GM23338 (cell line): ENCODE measurements at places on chromosomes 3 and 15.

DNA sequence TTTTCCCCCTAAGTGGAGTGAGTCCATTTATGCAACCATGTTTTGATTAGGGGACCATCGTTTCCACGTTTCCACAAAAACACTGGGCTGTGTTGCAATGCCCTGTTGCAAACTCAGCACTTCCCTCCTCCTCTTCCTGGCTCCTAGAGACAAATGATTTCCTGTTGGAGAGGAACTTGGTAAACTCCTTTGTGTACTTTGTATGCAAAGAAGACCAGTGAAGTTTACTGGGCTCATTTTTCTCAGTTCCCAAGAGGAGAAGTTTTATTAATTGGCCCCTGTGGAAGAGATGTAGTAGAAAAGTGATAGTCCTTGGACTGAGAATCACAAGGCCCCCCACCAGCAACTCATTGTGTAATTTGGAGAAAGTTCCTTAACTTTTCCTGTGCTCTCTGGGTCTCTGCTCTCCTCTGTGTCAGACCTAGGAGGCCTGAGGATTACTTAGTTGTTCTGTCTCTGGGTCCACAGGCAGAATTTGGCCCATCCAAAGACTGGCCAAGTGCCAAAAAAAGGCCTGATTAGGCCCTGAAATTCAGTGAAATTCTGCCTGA lies 95.0 kb downstream of the ATG7 start:
- peak; percentile 44 for DNase-seq

GRCh38 chr3:5073374-5074085 lies 48.6 kb upstream of the ARL8B start:
- no peak for DNase-seq

DNA sequence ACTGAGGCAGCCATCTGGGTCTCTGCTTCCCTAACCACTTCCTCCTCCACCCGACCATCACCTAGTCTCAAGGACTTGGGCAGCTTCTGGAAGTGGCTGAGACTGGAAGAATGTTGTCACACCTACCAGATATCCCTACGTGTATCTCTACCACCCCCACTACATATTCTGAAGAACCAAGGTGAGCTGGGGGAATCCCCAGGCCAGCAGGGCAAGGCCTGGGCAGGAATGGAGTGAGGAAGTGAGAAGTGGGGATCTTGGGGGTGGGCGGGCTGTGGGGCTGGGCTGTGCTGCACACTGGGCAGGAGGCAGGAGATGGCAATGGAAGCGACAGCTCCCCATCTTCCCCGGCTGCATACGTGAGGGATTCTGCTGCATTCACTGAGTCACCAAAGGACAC lies 17.5 kb upstream of the ALDH1A3 start:
- no peak for DNase-seq

DNA sequence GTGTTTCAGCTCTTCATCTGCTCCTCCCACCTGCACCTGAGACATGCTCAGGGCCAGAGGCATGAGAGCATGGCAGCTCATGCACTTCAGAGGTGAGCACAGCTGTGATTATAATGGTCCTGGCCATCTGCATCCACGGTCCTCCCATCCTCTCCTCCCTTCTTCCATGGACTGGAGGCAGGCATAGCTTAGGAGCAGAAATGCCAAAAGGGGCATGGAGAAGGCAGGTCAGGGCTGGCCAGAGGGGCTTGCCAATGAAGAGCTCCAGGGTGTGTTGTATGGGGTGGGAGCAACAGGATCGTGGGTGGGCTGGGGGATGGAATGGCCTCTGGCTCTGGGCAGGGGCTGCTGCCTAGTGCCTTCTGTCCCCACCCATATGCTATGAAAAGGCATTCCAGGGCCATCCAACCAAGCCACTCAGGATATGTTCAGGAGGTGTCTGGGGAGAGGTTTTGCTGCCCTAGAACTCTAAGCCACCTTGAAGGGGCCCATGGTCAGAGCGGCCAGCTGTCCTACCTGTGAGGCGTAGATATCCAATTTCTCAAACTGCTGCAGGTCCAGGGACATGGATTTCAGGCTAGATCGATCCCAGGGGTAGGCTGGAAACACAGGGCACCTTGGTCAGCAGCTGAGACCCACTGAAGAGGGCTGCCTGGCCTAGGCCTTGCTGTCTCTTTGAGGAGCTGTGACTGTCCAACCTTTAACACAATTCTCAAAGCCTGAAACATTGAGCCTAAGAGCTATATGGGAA lies 26.1 kb downstream of the KY start:
- no peak for DNase-seq

- peak; percentile 52 for DNase-seq
Observed at GRCh38 chr3:185846037-185846436, 21.2 kb upstream of the IGF2BP2 start.

DNA sequence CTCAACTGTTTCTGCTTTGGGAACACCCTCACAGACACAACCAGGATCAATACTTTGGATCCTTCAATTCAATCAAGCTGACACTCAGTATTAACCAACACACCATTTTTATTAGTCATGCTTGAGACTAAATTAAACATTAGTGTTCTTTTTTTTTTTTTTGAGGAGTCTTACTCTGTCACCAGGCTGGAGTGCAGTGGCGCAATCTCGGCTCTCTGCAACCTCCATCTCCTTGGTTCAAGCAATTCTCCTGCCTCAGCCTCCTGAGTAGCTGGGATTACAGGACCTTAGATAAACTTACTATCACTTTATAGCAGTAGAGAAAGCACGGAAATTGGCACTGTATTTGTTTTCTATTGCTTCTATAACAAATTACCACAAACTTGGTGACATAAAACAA lies 2.0 kb upstream of the RAB11A start:
- DNase-seq: no peak

DNA sequence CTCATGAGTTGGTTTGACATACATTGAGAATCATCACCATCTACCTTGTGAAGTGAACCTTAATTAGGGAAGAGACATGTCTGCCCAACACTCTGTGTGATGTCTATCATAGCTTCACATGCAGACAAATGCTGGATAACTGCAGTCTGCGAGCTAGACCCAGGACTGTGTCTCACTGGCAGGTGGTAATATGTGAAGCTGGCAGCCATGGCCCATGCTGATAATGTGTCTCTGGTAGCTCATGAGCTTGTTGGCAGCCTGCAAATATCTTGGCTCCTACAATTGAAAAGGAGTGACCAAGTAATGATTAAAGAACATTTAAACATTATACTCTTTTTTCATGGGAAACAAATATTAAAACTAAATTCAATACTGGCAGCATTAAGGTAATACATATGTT lies 234.8 kb downstream of the CHST2 start:
- DNase-seq: no peak

- DNase-seq: no peak
Observed at GRCh38 chr3:192958219-192958872, 40.7 kb upstream of the MB21D2 start.

- no peak for DNase-seq
Observed at GRCh38 chr3:112338727-112339056, 5.7 kb downstream of the CD200 start.

DNA sequence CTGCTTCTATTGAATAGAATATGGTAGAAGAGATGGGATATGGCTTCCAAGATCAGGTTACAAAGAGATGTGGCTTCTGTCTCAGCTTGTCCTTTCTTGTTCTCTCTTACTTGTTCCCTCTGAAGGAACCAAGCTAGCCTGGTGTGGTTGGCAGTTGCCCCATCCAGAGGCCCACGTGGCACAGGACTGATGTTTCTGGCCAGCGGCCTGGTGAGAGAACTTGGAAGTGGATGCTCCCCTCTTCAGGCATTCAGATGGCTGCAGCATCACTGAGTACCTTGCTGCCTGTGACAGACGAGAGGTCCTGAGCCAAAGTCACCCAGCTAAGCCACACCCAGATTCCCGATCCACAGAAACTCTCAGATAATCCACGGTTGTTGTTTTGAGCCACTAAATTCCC lies 183.6 kb downstream of the NSMCE3 start:
- no peak for DNase-seq

GRCh38 chr3:195196266-195196665 lies 74.7 kb downstream of the XXYLT1 start:
- DNase-seq: no peak

GRCh38 chr15:90744759-90745402 lies 27.7 kb downstream of the BLM start:
- no peak for DNase-seq
